Articular chondrocyte of knee joint (primary cell): ENCODE measurements at places on chromosomes 3 and 15. TPM values are rescaled to one million over a fixed set of nuclear protein-coding genes. Genes with fewer than 3 reads are reported as not detected.

Gene KCNMB3
- total RNA-seq, result 1.3 and 2.9 TPM in 2 replicates

Gene SYNM
- 24.5 and 31.5 TPM in 2 replicates for total RNA-seq

Gene SCAANT1
- total RNA-seq, result not detected in 2 replicates

Gene SLC41A3
- 51.5 and 56.3 TPM in 2 replicates for total RNA-seq

Gene NPTN
- total RNA-seq, result 138 and 161 TPM in 2 replicates

Gene EPHB1
- total RNA-seq, result 0.52 and 0.54 TPM in 2 replicates

Gene FBXO40
- not detected in 2 replicates for total RNA-seq

Gene CCDC54
- not detected in 2 replicates for total RNA-seq

Gene OXTR
- 0.13 and 0.76 TPM in 2 replicates for total RNA-seq

Gene ZPLD1
- total RNA-seq, result 0.22 and 0.26 TPM in 2 replicates

Gene GLCE
- 14.9 and 18.8 TPM in 2 replicates for total RNA-seq

Gene NMNAT3
- total RNA-seq, result 1.7 and 2.3 TPM in 2 replicates

Gene ABI3BP
- 539 and 728 TPM in 2 replicates for total RNA-seq

Gene STRC
- total RNA-seq, result 0.26 and 0.32 TPM in 2 replicates

Gene SLC28A1
- not detected in 2 replicates for total RNA-seq

Gene ALG1L2
- 0.91 TPM in 1 of 2 replicates, not detected in the other for total RNA-seq

Gene MYLK
- 290 and 324 TPM in 2 replicates for total RNA-seq

Gene PSMA4
- total RNA-seq, result 243 and 269 TPM in 2 replicates

Gene TEX55
- total RNA-seq, result not detected in 2 replicates

Gene KLHL25
- 2.5 and 3.3 TPM in 2 replicates for total RNA-seq

Gene PCSK6
- total RNA-seq, result 0.13 and 0.43 TPM in 2 replicates

Gene ZNF660
- 3.2 and 6.1 TPM in 2 replicates for total RNA-seq

Gene GNAT1
- not detected in 2 replicates for total RNA-seq

Gene SLC2A2
- not detected in 2 replicates for total RNA-seq

Gene PLA2G4D
- not detected in 2 replicates for total RNA-seq

Gene XIRP1
- not detected in 2 replicates for total RNA-seq

Gene RNU5B-1
- total RNA-seq, result not detected in 2 replicates

Gene LRRC34
- total RNA-seq, result 6.1 and 11.1 TPM in 2 replicates

Gene CD200
- not detected in 2 replicates for total RNA-seq

Gene NRG4
- total RNA-seq, result 0.26 TPM in 1 of 2 replicates, not detected in the other

Gene SCN5A
- under 0.01 TPM in 2 replicates for total RNA-seq

Gene ACVR2B
- 2.5 and 3.4 TPM in 2 replicates for total RNA-seq

Gene MORC1
- not detected in 2 replicates for total RNA-seq

Gene MTHFS
- 23.8 and 26.0 TPM in 2 replicates for total RNA-seq

Gene ZMYND10
- total RNA-seq, result 2.0 and 4.2 TPM in 2 replicates

Gene SLC38A3
- total RNA-seq, result 0.11 and 0.39 TPM in 2 replicates

Gene WWTR1
- 136 and 198 TPM in 2 replicates for total RNA-seq

Gene GOLGA6L7
- total RNA-seq, result not detected in 2 replicates

Gene AMT
- total RNA-seq, result 0.22 and 0.78 TPM in 2 replicates

Gene LRRC31
- total RNA-seq, result not detected in 2 replicates
